ENCODE measurements at places on chromosomes 7 and 10.
A peak's percentile ranks its signal among the peaks of the same experiment; 100 is the strongest.

DNA sequence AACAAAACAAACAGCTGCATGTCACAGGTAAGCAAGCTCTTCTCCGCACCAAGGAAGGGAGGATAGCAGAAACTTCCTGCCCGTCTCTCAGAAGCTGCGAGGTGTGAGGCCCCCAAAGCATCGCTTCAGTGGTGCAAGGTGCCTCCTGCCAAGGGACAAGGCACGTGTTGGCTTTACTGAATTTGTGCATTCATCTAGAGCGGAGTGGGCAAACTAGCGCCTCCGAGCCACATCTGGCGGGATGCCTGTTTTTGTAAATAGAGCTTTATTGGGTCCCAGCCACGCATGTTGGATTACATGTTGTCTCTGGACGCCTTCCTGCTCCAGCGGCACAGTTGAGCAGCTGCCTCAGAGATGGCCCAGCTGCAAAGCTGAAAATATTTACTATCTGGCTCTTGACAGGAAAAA, 27.7 kb downstream of the PHYH start:
- DNase-seq = peak; percentile 76

- peak; percentile 59 for DNase-seq
Measured at GRCh38 chr7:12570534-12571461, at the start of gene SCIN. Gene SCIN, plus strand, starts transcription at chr7:12570720. Its CDS starts 67 bp downstream, at chr7:12570787.

DNA sequence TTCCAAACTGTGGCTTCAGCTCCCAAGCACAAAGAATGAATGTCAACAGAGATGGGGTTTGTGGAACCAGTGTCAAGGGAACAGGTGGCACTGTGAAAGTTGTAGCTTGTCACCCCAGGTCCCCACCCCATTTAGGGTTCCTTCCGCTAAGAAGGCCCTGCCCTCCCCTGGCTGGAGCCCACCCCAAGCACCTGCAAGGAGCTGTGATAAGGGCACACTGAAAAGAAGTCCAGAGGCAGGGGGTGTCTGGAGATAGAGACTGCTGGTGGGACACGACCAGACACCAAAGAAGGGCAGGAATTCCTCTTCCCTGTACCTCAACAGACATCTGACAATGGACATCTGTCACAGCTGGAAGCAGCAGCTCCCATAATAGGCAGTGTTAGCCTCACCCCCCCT, 4.5 kb downstream of the GRID1 start:
- DNase-seq = no peak

DNA sequence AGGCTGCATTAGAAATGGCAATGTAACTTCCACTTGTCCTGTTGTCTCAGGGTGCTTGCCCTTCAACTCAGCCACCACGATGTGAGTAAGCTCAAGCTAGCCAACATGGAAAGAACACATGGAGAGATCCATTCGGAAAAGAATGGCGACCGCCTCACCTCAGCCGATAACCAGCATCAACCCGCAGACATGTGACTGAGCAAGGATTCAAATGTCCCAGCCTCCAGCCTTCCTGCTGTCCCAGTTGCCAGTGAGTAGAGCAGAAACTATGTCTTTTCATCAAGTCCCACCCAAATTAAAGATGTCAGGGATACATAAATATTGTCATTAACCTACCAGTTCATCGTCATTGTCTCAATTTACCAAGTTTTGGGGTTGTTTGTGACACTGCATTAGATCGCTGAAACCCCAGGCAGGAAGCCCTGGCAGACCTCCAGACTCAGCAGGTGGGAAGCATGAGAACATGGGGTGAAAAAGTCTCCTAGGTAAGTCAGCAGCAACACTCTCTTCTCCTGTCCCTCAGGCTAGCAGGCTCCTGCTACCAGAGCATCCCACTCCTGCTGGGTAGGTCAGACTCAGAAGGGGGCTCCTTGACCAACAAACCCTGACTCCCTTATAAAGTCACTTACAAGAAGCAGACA, 67.0 kb downstream of the OSBPL3 start:
- no peak for DNase-seq

DNA sequence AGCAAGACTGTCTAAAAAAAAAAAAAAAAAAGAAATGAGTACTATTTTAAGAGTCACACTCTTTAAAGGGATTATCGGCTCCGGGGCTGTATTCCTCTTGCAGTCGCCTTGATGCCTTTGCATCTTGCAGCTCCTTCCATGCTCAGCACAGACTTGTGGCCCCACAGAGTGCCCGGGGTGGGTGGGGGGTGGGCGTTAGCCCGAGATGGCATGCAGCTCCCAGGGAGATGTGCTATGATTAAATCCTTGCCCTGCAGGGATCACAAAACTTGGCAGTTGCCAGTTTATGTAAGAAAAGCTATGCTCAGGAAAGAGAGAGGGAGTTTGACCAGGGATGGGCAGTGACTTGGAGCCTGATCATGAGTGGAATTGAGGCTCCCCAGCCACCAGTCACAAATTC, 81.9 kb downstream of the CCDC3 start:
- no peak for DNase-seq

DNA sequence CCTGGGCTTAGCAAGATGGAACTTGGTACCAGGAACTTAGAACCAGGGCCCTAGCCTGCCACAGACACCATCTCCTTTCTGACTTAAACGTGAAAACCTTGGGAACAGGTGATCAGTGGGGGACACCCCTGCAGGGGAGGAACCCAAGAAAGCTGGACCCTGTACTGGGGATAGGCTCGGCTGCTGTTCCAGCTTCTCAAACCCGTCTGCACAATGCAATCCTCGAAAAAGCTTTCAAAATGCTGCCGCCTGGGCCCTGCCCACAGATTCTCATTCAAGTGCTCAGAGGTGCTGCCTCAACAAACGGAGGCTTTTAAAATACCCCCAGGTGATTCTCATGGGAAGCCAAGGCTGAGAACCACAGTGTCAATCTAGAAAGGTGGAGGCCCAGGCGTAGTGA, 169.7 kb downstream of the ARHGAP21 start:
- no peak for DNase-seq

DNA sequence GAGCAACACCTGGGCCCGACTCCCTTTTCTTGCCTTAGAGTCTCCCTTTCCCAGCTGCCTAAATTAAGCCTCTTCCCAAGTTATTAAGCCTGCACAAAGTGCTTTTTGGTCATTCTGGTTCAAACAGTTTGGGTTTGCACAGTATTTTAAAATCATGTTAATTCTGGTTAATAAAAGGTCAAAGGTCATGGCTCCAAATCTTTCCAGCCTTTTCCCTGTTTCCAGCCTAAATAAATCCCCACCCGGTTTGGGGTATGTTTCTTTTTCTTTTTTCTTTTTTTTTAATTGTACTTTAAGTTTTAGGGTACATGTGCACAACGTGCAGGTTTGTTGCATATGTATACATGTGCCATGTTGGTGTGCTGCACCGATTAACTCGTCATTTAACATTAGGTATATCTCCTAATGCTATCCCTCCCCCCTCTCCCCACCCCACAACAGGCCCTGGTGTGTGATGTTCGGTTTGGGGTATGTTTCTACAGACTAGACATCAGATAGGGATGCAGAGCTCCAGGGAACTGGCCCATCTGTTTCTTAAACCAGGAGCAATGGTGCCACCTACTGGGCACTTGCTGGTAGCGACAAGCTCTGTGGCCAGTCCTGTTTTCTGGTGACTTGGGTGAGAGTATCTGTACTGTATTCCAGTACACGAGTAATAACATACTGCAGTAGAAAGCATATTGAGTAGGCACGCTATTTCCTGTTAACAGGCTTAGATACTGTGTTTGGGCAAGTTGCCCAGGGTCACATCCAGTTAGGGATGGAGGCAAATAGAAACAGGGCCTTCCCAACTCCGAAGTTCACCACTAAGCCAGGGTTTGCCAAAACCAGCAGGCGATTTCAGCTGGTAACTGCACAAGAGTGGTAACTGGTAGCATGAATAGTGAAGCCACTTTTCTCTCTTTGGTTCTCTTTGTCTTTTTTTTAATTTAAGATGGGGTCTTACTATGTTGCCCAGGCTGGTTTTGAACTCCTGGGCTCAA, 60.6 kb upstream of the TRIM8 start:
- DNase-seq = peak; percentile 94

DNA sequence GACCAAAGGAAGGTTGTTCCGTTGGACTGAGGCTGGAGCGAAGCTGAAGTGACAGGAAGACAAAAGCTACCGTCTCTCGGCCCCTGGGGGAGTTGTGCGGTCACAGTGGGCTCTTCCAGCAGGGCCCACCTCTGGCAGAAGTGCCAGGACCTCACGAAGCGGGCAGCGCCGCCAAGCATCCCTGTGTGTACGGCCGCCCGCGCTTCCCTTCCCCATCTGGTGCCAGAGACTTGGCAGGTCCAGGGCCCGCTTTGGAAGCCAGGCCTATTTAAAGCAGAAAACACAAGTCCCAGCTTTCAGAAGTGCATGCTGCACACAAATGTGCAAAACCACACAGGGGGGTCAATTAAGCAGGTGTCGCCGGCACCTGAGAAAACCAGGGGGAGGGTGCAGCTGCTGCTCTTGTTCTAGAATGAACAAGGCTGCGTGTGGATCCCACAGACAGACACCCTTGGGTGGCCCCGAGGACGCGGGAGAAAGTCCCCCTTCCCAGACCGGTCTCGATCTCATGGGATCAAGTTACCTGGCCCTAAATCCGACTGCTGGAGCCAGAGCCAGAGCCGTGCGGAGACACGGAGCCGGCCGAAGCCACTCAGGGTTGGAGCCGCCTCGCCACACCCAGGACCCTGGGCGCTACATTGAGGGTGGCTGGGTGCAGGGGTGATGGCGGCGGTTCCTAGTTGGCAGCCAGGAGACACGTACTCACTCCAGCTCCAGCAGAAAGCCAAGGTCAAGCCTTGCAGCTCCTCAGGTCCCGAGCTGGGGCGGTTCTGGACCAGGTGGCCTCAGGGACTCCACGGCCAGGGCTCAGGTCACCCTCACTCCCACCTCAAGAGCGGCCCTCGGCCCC, 51.8 kb upstream of the PPP2R2D start:
- no peak for DNase-seq

- no peak for DNase-seq
Measured at GRCh38 chr7:70620333-70621055, 511.4 kb upstream of the GALNT17 start.

DNA sequence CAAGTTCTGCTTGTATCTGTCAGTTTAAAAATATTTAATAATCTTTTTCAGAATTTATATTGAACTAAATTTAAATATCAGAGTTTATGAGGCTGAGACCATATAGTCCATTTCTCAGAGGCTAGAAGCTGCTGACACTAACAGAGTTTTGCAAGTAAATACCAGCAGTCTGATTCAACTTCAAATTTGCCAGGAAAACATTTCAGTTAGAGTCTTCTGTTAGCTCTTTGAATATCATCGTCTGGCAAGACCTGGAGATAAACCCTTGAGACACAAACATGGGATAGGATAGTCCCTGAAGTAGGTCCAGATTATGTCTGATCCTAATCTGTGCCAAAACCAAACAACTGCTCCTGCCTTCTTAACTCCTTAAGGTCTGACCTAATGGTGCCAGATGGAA, 472.8 kb upstream of the STEAP1 start:
- no peak for DNase-seq

- peak; percentile 57 for DNase-seq
Measured at GRCh38 chr10:125057158-125058001, 103.0 kb downstream of the CTBP2 start.

DNA sequence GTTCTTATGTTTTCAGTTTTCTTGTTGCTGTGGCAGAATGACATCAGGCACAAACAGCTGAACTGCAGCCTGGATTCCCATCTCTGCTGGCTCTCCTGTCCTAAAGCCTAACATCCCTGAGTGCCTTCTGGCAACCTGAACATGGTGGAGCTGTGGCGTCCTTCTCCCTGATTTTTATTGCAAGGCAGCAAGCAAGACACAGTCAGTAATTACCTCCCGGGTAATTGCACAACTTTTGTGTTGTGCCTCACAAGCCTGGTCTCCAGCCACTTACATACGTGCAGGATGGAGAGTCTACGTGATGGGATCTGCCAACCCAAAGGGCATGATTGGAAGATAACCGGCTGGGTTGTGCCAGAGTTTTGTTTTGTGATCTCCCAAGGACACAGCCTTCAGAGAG, 116.1 kb upstream of the PARD3 start:
- DNase-seq = no peak

DNA sequence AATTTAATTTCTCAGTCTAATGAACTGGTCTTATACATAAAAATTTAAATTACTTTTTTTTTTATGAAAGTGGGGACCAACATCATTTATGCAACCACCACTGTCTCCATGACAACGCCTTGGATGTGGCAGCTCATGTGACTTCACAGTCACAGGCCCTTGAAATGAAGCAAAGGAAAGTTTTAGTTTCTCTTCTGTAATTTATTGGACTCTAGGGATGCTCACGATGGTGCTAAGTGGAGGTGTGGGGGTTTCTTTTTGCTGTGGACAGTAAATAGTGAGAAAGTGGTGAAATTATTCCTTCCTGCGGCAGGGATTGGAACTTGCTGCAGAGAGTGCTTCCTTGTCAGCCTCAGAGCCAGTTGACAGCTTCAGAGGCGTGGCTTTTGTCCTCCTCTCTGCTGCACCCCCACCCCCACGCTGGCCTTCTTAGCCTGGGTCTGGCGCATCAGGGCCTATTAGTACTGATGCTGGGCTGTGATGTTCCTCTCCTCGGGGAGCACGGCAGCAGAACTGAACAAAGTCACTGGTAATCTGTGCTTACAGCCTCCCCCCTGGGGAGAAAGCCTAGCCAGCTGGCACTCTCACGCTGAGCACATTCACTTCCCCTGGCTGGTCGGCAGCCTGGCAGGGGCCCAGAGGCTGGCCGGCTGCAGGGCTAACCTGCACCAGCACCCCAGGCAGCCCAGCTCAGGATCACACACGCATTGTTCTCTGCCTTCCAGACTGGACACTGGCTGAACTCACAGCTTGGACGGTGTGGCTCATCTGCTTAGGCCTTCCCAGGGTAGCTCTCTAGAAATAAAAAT, 517.5 kb upstream of the GALNT17 start:
- DNase-seq = peak; percentile 36

DNA sequence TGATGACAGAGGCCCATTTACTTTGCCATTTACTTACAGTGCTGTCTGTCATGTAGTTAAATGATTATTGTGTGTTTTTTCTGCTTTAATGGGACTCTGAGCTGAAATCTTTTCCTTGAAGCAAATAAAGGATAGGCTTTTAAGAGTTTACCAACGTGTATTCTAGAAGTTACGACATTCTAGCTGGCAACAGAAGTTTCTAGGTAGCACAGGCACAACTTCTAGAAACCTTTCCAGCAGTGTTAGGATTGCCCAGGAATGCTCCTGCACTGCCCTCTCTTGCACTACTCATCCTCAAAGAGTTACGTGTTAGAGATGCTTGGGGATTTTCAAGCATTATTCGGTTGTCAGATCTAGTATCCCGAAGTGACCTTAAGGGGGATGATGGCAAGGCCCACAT, 42.5 kb upstream of the TMEM236 start:
- no peak for DNase-seq

GRCh38 chr10:30705101-30705624, 75.6 kb upstream of the LYZL2 start:
- DNase-seq = no peak

GRCh38 chr7:17205910-17206309, 92.5 kb upstream of the AHR start:
- DNase-seq = no peak
